ENCODE measurements at places on chromosomes 5 and 9. TPM values are rescaled to one million over a fixed set of nuclear protein-coding genes. Genes with fewer than 3 reads are reported as not detected.
A peak's percentile ranks its signal among the peaks of the same experiment; 100 is the strongest.

Gene ACSL6
- total RNA-seq: 0.77 TPM

DNA sequence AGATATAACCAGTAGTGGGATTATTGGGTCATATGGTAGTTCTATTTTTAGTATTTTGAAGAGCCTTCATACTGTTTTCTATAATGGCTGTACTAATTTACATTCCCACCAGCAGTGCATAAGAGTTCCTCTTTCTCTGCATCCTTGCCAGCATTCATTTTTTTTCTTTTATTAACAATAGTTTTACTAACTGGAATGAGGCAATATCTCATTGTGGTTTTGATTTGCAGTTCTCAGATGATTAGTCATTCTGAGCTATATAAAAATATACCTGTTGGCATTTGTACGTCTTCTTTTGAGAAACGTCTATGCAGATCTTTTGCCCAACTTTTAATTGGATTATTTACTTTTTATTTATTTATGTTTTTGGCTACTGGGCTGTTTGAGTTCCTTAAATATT is 1579.3 kb upstream of the CDH6 start:
- DNase-seq: no peak

Gene LMX1B
- 0.51 TPM for total RNA-seq

GRCh38 chr9:126490214-126490631 is 123.5 kb upstream of the LMX1B start:
- no peak for DNase-seq

Gene C5orf15
- 26.8 TPM for total RNA-seq

DNA sequence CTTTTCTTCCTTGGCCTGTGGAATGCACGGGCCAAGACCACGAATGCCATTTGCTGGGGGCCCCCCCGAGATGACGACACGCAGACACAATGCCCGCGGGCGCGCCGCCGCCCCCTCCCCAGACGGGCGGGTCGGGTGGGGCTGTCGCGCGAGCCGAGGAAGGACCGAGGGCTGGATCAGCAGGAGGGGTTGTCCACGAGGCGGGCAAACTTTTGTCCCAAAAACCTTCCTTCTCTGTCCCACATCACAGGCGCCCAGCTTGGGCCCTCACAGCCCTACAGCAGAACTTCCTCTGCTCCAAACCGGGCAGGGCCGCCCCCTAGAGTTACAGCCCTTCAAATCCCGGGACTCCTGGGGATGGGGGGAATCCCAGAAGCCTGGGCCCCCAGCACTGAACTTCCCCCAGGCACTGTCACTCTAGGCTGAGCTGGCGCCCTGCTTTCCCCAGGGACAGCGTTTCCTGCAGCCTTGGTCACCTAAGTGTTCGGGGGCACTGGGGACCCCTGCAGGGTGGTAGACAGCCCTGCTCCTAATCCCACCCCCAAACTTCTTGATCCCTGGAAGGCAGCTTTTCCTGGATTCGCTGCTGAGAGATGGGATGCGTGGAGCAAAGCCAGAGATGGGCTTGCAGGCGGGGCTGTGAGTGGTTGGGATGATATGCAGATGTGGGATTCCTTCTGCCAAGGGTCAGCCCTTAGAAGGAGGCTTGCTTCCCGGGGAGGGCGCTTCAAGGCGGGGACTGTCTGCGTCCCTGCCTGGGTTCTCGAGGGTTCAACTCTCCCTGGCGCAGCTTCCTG is 980 bp downstream of the COL5A1 start:
- DNase-seq: peak; percentile 41

GRCh38 chr5:167664222-167664804 is 627.1 kb upstream of the WWC1 start:
- DNase-seq: no peak

Gene GARIN3
- not detected for total RNA-seq

- DNase-seq: peak; percentile 10
These were observed 652 bp upstream of the TMEM161B start for GRCh38 chr5:88269222-88269771.

GRCh38 chr5:144972317-144972716 is 801.6 kb downstream of the KCTD16 start:
- DNase-seq: no peak

Gene CYLC2
- not detected for total RNA-seq

DNA sequence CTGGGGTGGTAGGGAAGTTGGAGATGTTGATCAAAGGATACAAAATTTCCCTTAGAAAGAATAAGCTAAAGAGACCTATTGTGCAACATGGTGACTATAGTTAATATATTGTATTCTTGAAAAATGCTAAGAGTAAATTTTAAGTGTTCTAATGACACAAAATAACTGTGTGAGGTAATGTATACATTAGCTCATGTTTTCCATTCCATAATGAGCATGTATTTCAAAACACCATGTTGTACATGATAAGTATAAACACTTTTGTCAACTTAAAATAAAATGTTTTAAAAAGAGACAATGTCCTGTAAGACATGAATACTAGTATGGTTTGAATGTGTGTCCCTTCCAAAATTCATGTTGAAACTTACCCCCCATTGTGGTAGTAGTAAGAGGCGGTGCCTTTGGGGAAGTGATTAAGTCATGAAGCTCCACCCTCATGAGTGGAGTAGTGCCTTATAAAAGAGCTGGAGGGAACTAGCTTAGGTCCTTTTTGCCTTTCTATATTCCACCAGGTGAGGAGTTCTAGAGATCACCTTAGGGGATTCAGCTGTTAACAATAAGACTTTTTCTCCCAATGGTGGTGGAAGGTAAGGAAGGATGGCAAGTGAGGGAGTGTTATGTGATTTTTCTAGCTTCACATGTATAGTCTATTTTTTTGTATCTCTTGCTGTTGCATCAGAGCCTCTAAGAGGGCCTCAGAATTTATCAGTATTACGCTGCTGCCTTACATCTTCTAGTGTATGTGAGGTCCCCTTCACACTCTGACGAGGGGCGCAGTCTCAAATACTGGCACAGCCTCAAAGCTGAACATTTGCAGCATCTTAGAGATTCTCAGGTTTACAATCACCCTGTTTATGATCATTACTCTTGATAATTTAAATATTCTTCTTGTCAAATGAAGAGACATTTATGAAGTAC is 94.9 kb upstream of the NREP start:
- no peak for DNase-seq

- no peak for DNase-seq
These were observed 93.9 kb downstream of the EFNA5 start for GRCh38 chr5:107576736-107577393.

GRCh38 chr9:73683862-73684591 is 532.4 kb downstream of the ANXA1 start:
- no peak for DNase-seq

- DNase-seq: no peak
These were observed 16.1 kb downstream of the PALM2AKAP2 start for GRCh38 chr9:109796078-109796477.

Gene OR1Q1
- total RNA-seq: not detected

Gene TAF1L
- not detected for total RNA-seq

Gene GPR151
- total RNA-seq: not detected

DNA sequence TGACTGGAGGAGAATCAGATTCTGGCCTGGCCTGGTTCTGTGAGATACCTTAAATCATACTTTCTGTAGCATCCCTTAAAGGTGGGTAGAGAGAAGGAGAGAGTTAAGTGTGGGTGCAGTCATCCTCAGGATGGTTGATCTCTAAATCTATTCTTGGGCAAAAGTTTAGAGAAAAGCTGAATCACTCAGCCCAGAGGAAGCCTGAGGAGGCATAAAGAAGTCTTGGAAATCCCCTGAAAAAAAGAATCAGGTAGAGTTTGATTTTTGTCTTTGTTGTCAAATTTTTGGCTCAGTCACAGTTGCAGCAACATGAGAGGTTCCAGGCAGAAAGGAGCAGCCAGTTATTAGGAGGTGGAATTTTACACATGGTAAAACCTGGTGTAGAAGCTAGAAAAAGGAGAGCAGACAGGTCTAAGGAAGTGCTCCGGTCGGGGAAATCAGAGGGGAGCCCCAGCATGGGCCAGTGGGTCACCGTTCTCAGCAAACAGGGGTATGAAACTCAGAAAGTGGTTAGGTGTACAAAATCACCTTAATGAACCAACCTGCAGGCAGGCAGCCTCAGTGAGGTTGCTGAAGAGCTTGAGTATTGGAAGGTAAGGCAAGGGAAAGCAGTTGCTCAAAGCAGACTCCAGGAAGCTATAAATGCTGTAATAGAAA is 116.2 kb upstream of the CNTLN start:
- DNase-seq: no peak

Gene STK10
- 29.9 TPM for total RNA-seq

Gene HMMR
- total RNA-seq: 19.0 TPM

DNA sequence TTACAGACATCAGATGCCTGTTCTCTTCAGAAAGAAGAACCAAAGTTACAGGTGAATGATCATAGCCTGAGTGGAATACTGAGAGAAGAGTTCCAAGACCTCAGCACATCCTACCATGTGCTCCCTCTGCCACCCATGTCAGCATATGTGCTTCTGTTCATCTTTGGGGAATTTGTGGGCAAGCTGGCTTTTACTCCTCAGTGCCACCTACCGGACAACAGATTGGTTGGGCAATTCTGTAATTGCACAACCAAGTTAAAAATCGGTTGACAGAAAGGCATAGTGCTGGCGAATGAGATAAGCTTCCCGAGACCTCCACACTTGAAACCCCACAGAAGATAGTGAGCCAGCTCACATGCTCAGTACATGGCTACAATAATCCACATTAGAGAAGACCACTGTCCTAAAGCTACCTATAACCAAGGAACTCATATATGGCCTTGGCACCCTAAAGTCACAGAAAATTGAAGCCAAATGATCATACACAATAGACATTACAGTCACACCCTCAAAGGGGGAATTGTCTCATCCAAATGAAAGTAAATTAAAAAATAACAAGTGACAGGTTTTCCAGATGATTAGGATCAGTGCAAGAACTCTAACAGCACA is 1238.0 kb upstream of the NUDT12 start:
- no peak for DNase-seq

DNA sequence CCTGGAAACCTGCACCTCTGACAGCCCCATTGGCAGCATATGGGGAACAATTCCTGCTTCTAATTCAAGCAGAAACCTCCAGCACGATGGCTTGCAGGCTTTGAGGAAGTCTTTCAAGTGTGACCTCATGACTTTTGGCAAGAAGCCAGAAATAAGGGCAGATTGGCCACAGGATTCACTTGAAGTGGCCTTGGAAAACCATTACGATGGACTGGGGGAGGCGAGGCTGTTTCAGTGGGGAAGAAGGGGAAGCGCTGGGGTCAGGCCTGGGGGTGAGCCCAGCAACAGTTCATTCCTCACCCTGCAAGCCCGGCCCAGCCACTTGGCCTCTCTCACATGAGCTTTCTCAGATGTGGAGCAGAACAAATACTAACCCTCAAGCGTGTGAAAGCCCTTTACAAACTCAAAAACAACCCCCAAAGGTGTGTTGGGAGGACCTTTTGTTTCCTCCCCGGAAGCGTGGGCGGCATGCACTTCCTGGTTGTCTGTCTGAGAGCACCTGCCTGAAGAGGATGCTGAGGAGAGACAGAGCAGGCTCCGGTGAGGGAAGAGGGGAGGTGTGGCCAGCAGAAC is 26.9 kb upstream of the EEIG1 start:
- peak; percentile 92 for DNase-seq

- DNase-seq: no peak
These were observed 48.8 kb downstream of the HABP4 start for GRCh38 chr9:96498796-96499195.

DNA sequence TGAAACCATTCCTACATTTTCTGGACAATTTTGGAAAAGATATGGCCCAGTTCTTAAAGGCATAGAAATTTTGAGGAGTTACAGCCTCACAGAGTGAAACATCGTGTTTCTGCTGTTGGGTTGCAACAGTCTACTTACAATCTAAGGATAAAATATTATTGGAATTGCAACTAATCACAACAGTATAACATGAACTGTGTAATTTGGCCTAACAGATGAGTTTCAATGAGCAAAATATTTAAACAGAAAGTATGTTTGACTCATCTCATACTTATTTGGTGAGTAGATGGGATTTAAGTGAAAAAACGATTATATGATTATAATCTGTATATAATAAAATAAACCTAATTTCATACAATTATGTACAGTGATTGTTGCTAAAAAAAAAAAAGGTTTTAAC is 1061.8 kb downstream of the CDH12 start:
- DNase-seq: no peak

GRCh38 chr5:177528631-177529030 is 11.9 kb upstream of the DDX41 start:
- DNase-seq: no peak

Gene TAF11L4
- not detected for total RNA-seq
